ENCODE measurements at places on chromosomes 6 and 20.

- no peak for DNase-seq
Measured at GRCh38 chr6:70099732-70100131, 203.2 kb downstream of the COL9A1 start.

GRCh38 chr6:61977947-61978346 lies 308.1 kb downstream of the KHDRBS2 start:
- no peak for DNase-seq

GRCh38 chr6:101088594-101088993 lies 207.5 kb upstream of the ASCC3 start:
- DNase-seq, result no peak

GRCh38 chr6:16130932-16131387 lies 2.1 kb downstream of the MYLIP start:
- DNase-seq, result peak; percentile 88
